Activated CD8-positive, alpha-beta memory T cell treated with anti-CD3 and anti-CD28 coated beads for 48 hours (primary cell): ENCODE measurements at places on chromosomes 2 and 18.

DNA sequence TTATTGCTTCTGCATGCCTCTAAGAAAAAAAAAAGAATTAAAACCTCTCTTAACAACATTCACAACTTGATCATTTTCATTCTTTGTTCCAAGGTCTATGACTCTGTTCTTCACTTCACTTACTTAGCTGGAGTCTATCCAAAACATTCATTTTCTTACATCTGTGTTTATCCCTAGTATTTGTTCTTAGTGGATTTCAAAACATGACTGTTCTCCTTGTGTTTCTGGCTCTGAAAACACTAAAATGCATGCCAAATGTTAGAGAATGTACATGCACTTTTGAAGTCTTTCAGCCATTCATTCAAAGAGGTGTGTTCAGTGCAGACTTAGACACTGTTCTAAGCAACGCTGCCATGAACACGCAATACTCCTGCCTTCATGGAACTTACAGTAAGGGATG is 138.8 kb downstream of the CNTNAP5 start:
- DNase-seq, result no peak

DNA sequence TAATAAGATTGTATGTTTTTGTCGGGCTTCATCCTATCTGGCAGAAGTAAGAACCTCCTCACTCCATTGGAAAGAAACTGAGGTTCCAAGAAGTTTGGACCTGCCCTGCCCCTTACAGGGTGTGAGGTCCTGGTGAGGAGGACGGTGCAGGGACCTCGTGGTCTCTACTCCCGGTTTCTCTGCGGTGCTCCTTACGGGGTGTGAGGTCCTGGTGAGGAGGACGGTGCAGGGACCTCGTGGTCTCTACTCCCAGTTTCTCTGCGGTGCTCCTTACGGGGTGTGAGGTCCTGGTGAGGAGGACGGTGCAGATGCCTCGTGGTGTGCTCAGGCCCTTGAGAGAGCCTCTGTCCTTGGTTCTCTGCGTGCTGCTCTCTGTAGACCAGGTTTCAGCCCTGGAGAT is 5.2 kb downstream of the CTDP1 start:
- no peak for DNase-seq

DNA sequence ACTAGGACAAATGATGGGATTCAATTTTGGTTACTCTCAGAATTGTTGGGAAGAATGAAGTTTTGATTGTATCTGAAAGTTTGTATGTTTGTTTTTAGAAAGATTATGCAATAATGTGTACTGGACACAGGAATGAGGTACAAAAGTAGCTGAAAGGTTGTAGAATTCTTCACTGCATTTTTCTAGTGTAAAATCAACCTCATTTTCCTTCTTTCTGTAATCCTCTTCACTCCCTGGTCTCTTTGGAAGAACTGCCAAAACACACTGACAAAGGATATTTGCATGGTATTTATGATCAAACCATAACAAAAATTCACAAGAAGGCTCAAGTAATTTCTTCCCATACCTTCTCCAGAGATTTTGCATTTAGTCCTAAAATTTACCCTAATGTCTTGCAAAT is 110.7 kb downstream of the ZEB2 start:
- no peak for DNase-seq

- DNase-seq, result no peak
Measured at GRCh38 chr2:190809139-190809764, 71.4 kb upstream of the GLS start.

- DNase-seq, result no peak
Measured at GRCh38 chr2:209189893-209190292, 234.0 kb upstream of the MAP2 start.

- no peak for DNase-seq
Measured at GRCh38 chr2:85853499-85854165, 35.2 kb downstream of the ST3GAL5 start.

- no peak for DNase-seq
Measured at GRCh38 chr2:150812664-150813367, 325.3 kb upstream of the RND3 start.

DNA sequence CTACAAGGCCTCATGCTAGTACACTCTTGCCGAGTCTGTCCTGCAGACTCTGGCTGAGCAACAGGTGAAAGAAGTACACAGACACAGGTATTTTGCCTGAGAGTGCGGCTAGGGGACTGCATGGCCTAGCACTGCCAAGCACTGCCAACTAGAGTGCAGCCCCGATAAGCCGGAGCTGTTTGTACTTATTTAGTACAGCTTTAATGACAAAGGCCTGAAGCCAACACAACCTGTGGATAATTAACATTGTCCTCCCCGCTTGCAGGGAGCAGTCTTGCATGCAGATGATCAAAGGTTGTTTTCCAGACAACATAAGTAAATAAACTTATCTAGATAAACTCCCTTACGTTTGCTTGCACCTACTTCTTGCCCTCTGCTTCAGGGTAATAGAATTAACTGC is 63.7 kb upstream of the MMADHC start:
- DNase-seq, result no peak

GRCh38 chr2:207046724-207047123 is 107.4 kb downstream of the CPO start:
- DNase-seq, result no peak

- no peak for DNase-seq
Measured at GRCh38 chr2:69208023-69208595, 178.9 kb downstream of the GFPT1 start.
